Endodermal cell (in vitro differentiated cells): ENCODE measurements at places on chromosomes 5 and 9. TPM values are rescaled to one million over a fixed set of nuclear protein-coding genes. Genes with fewer than 3 reads are reported as not detected.
A peak's percentile ranks its signal among the peaks of the same experiment; 100 is the strongest.

DNA sequence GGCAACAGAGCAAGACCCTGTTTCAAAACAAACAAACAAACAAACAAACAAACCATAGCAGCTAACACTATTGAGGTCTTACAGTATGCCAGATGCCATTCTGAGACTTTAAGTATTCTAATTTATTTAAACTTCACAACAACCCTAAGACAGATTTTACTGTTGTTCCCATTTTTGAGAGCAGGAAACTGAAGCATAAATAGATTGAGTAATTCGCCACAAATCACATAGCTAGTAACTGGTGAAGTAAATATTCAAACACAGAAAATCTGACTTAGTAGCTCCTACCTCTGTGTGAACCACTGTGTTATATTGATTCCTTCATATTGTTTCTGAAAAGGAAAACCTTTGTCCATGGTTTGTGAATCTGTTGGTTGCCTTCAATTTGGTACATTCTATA lies 98.4 kb downstream of the UNC13B start:
- no peak for DNase-seq

SPINK6 gene
- not detected in 3 replicates for total RNA-seq

TLX3 gene
- total RNA-seq, result not detected in 2 replicates

GRCh38 chr9:114413861-114414301 lies 26.1 kb upstream of the AKNA start:
- DNase-seq, result no peak

TPPP gene
- total RNA-seq, result 0.70 and 0.77 TPM in 2 replicates

GRCh38 chr9:37104183-37104889 lies 16.0 kb upstream of the ZCCHC7 start:
- DNase-seq, result peak; percentile 52

CDC25C gene
- total RNA-seq, result 14.8 and 17.3 TPM in 2 replicates

DNA sequence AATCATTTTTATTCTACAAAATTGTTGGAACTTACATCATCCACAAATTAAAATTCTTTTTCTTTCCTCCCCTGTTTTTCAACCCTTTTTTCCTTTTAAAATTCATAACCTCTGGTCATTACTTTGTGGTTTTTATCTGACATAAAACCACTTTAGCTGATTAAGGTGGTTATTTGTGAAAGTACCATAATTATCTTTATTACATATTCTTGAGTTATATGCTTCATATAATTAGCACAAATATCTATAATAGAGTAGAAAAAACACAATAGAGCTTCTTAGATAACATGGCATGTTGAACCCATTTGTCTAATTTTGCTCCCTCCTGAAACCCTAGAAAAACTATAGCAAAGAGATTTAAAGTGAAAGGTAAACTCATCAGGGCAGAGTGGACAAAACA lies 22.9 kb upstream of the PPIC start:
- DNase-seq, result no peak

DNA sequence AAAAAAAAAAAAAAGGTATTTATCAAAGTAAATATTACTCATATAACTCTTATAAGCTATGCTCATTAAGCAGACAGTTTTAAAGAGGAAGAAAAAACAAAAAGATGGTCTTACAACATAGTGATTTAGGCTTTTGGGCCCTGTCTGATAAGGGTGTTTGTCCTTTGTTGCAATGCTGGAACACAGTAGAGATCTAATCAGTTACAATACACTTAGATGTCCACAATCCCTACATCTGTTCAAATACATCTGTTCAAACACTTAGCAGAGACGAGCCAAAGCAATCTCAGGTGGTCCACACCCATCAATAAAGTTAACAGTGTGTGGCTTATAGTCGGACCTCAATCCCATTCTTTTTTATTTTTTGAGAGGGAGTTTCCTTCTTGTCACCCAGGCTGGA lies 11.0 kb downstream of the PRXL2C start:
- DNase-seq, result no peak

- DNase-seq, result no peak
These were observed 2.3 kb upstream of the SCGB3A1 start for GRCh38 chr5:180593446-180594206.

DNA sequence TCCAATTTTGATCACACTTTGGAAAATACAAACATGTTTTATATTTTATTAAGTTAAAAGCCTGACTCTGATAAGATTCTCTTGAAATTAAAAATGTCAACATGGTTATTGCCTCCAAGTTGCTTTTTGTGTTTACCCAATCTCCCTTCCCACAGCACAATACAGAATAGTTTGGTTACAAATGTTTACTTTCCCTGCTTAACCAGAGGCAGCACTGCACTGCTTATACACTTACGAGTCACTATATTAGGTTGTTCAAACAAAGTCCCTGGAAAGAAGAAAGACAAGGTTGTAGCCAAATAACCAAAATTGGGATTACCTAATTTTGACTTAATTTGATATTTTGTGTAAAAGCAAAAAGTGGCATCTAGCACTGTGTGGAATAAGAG lies 25.9 kb downstream of the SRFBP1 start:
- no peak for DNase-seq

- no peak for DNase-seq
These were observed 320.9 kb downstream of the DMAC1 start for GRCh38 chr9:7478646-7479045.

SELENOP gene
- total RNA-seq, result 79.8 to 95.9 TPM (median 91.4 TPM) in 3 replicates

TYRP1 gene
- 0.11 to 0.57 TPM in 2 of 3 replicates, not detected in the other for total RNA-seq

DNA sequence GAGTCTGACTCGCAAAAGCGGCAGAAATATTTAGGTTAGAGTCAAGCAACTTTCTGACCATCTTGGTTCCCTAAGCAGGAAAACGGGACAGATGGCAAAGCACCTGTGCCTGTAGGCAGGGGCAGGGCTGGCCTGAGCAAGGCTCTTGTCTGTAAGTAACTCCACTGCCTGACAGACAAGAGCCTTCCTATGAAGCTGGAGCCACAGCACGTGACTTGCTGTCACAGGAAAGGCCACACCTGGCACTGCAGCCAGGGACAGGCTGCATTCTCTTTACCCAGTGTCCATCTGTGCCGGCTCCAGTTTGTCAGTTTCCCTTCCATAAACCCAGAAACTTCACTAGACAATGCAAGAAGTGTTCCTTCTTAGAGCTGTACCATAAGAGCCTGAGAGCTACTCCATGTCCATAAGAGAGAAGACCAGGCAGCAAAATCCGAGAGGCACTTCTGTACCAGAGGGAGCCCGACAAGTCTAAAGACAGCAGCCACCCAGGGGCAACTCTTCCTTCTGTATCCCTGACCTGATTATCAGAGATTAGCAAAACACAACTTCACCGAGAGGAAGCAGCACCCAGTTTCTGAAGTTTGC lies 78.1 kb downstream of the GPR21 start:
- no peak for DNase-seq
